ENCODE measurements at places on chromosomes 2 and 18.

GRCh38 chr2:17000184-17000482 is 334.5 kb upstream of the CYRIA start:
- DNase-seq, result no peak

DNA sequence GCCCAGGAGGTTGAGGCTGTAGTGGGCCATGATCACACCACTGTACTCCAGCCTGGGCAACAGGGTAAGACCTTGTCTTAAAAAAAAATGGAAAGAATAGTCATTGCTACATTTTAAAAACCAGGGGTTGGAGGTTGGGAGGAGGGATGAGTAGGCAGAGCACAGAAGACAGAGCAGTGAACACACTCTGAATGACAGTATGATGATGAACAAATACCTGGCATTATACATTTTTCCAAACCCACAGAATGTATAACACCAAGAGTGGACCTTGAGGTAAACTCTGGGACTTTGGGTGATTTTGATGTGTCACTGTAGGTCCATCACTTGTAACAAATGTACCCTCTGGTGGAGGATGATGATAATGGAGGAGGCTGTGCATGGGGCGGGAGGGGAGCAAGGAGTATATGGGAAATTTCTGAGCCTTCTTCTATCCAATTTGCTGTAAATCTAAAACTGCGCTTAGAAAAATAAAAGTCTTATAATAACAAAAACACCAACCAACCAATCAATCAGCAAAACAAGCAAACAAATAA is 111.4 kb upstream of the PGAP1 start:
- DNase-seq, result no peak

DNA sequence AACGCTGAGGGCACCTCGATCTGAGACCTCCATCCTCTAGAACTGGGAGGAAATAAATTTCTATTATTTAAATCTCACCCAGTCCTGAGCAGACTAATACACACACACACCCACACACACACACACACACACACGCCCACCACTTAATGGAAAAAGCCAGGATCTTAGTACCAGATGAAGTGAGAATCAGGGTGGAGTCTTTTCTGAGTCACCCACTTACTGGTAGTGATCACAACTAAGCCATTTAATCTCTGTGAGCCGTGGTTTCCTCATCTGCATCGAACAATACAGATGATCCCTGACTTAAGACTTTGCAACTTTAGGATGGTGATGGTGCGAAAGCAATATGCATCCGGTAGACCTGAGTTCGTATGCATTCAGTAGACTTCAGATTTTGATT is 18.6 kb downstream of the THNSL2 start:
- no peak for DNase-seq

- DNase-seq, result no peak
These were observed 157.2 kb downstream of the BABAM2 start for GRCh38 chr2:28047681-28048080.
